ENCODE measurements at places on chromosomes 13 and 19.
A peak's percentile ranks its signal among the peaks of the same experiment; 100 is the strongest.

DNA sequence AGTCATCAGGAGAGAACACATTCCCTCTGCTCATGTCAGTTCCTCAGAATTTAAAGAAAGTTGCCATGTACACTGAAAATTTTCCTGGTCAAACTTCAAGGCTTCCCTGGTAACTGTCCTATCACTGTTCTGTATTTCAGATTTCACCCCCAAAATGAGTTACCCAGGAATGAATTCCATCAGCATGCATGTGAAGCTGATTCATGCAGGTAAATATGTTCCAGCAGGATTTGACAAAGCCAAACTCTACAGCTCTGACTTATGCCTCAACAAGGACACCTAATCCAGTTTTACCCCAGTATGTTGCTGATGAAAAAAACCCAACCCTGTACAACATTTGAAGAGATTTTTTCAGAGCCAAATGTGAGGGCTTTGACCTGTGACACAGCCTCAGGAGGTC lies 21.5 kb downstream of the LIG4 start:
- DNase-seq = no peak

DNA sequence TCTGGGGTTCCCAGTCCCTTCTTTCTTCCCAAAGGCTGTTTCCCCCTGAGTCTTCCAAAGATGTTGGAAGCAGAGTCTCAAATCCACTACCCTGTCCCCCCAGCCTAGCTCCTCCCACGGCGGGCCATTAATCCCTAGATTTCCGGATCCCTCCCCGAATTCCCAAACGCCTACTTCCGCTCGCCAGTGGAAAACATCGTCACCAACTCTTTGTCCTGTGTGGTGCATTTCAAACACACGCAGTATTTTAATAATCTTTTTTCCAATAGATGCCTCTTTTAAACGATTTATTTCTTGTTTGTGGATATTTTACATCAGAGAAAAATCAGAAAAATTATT lies 610 bp downstream of the ZNF791 start:
- DNase-seq = peak; percentile 30

DNA sequence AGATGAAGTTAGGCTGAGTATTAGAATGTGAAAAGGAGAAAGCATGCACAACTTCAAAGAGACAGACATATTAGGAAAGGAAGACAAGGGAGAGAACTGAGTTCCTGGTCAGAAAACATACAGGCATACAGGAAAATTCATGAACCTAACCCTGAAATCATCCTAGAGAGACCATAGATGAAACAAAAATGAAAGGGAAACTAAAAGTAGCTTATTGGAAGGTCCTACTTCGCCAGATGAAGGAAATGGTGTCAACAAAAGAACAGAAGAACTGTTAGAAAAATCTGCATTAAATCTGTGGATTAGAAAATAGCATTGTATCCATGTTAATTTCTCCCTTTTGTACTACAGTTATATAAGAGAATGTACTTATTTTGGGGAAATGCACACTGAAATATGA lies 169.0 kb upstream of the UFM1 start:
- DNase-seq = no peak

- no peak for DNase-seq
Measured at GRCh38 chr19:30890033-30890432, 459.2 kb downstream of the TSHZ3 start.

- DNase-seq = no peak
Measured at GRCh38 chr19:43789029-43789428, 8.3 kb upstream of the KCNN4 start.

Data from NCI-H1048 (cell line).